ENCODE measurements at places on chromosomes 7 and 10.

DNA sequence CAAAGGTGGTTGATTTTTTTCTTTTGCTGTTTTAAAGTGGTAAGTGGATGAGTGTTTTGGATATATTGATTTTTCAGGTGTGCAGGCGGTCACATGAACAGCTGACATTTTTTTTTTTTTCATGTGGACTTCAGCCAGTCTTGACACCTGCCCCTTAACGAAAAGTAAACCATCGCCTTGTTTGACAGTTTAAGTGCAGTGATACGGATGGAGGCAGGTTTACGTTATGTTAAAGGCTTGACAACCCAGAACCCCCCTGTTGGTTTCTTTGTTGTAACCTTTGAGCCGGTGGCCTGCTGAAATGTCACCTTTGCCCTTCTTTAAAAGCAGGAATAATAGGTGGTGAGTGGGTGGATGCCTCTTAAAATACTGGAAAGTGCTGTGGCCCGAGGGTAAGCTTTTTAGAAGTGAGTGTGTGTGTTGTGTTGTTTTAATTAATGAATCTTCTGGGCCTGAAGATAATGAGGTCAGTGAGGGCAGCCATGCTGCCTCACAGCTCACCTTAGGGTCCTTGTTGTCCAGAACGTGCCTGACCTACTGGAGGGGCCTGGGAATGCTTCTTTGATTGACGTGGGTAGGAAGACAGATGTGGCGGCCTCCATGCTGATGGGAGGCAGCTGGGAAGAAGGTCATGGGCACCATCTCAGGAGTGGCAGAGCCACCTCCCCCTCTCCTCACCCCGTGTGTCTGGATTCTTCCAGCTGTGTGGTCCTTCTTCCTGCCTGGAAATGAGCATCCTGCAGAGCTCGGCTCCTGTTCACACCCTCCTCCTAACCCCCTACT, 69.8 kb downstream of the TCF7L2 start:
- no peak for DNase-seq

DNA sequence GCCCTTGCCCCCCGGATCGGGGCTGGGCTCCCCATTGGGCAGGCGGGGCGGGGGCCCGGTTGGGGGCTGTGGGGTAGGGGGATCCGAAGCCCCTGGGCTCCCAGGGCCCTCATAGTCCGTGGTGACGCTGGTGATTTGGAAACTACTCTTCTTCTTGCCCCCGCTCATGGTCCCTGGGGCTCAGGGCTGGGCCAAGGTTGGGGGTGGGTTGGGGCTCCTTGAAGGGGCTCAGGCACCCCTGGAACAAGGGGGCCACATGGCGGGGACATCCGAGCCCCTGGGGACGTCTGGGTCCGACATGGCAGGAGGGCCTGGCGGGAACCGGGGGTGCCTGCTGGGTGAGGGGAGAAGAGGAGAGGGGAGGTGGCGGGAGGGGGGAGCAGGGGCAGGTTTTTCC, 1.1 kb downstream of the TSC22D4 start:
- no peak for DNase-seq

DNA sequence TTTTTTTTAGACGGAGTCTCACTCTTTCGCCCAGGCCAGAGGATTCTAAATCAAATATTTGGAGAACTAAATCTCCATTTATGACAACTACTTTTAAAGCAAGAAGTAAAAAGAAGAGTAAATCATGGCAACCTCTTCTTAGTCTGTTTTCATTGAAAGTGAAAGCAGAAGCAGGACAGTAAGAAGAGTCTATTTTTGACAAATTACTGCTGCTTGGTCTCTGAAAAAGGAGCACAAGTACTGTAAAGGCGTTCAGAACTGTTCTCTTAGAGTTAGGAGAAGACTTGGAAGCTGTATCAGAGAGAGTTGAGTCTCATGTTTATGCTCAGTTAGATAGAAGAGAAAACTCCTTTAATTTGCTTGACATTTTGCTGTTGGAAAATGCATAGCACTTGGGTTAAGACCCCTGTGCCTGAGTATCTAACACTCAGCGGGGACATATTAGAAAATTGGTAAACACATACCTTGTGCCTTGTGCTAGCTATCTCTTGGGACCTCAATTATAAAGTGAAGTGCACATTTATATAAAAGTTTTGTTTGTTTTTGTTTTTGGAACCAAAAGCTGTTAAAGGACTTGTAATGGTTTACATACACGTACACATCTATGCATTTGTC, 433.0 kb downstream of the ANKRD7 start:
- no peak for DNase-seq

- no peak for DNase-seq
Observed at GRCh38 chr7:65354263-65354662, 19.4 kb upstream of the ZNF92 start.

DNA sequence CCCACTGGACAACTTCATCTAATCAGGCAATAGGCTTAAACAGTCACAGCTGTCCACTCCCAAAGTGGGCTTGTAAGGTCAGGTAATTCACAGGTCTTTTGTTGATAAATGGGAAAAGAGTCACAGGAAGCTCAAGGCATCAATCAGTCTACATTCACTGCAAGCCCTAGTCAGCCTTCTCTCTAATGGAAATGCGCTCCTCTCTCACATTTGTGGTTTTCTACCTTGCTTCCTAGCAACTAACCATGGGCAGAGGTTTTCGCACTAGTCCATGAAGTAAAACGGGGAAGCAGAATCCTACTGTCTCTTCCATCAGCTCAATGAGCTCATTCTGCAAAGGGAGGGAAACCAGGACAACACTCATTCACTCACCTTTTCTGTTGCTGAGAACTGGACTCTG, 53.5 kb upstream of the APBB1IP start:
- DNase-seq: no peak

GRCh38 chr7:141974831-141975230, 1.3 kb upstream of the TAS2R38 start:
- no peak for DNase-seq

DNA sequence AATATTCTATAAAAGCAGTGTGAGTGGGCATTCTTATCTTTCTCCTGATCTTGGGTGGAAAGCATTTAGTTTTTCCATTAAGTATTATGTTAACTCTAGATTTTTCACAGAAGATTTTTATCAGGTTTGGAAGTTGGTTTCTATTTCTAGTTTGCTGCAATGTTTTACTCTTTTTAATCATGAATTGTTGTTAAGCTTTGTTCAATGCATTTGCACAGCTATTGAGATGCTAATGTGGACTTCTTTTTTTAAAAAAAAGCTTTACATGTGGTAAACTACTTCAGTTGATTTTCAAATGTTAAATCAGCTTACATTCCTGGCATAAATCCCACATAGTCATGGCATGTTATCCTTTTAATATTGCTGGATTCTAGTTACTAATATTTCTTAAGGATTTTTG, 363.6 kb upstream of the NRP1 start:
- DNase-seq: no peak

- no peak for DNase-seq
Observed at GRCh38 chr7:135321556-135321955, 87.9 kb downstream of the STRA8 start.

DNA sequence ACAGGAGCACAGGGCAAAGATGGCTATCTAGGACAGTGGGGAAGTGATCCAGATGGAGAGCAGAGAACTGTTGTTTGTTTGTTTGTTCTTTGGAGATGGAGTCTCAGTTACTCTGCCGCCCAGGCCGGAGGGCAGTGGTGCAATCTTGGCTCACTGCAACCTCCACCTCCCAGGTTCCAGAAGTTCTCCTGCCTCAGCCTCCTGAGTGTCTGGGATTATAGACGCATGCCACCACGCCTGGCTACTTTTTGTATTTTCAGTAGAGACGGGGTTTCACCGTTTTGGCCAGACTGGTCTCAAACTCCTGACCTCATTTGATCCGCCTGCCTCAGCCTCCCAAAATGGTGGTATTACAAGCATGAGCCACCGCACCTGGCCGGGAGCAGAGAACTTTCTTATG, 20.9 kb downstream of the METTL2B start:
- DNase-seq: no peak

All from NCI-H1417 treated with DMSO at 0.1 percent for 48 hours (cell line).